ENCODE measurements at places on chromosomes 4 and X. TPM values are rescaled to one million over a fixed set of nuclear protein-coding genes. Genes with fewer than 3 reads are reported as not detected.

Gene HSFX1
- total RNA-seq: 0.88 TPM

Gene INPP4B
- total RNA-seq: 5.0 TPM

Gene MCF2
- total RNA-seq: not detected

Gene TBC1D9
- total RNA-seq: 13.8 TPM

Gene MGST2
- 26.8 TPM for total RNA-seq
